ENCODE measurements at places on chromosomes 1 and 21.
A peak's percentile ranks its signal among the peaks of the same experiment; 100 is the strongest.

GRCh38 chr1:37633040-37633937 lies 1.4 kb downstream of the RSPO1 start:
- no peak for DNase-seq

DNA sequence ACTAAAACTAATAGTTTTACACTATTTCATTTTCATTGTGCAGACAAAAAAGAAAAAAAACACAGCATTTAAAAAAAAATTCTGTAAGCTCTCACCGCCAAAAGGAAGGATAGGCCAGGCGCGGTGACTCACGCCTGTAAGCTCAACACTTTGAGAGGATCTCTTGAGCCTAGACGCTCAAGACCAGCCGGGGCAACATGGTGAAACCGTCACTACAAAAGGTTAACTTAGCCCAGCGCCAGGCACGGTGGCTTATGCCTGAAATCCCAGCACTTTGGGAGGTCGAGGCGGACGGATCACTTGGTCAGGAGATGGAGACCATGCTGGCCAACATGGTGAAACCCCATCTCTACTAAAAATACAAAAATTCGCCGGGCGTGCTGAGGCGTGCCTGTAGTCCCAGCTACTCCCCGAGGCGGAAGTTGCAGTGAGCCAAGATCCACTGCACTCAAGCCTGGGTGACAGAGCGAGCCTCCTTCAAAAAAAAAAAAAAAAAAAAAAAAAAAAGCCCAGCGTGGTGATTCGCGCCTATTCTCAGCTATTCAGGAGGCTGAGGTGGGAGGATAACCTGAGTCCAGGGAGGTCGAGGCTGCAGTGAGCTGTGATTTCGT lies 14.3 kb upstream of the SPEN start:
- DNase-seq: peak; percentile 49

DNA sequence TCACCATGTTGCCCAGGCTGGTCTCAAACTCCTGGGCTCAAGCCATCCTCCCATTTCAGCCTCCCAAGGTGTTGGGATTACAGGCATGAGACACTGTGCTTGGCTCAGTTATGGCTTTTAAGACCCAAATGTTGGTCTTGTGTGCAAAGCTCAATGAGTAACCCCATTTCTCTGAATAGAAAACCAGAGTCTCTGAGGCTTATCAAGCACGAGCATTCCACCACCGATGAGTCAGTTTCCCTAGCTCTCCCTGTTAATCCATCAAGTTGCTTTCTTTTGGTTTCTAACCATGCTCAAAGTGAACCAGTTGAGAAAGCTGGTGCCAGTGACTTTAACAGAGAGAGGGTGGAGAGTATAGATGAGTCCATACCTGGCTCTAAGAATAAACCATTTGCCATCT lies 350.9 kb upstream of the ADGRL2 start:
- DNase-seq: no peak

DNA sequence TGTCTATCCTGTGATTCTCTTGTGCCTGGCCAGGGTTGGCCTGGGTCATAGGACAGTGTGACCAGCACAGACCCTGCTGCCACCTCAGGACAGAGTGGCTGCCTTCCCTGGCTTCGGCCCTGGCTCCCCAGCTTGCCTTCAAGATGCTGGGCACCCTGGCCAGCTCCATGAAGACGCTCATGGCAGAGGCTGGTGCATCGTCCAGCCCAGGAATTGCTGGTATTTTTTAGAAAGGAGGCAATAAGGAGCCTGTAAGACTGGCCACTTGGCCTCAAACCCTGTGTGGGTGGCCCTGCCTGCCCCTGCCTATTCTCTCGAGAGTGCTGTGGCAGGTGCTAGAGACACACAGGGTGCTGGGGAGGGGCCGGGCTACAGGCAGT lies 70.4 kb upstream of the ACTRT2 start:
- DNase-seq: no peak

- DNase-seq: no peak
Observed at GRCh38 chr21:35540950-35541638, 492.0 kb upstream of the RUNX1 start.

DNA sequence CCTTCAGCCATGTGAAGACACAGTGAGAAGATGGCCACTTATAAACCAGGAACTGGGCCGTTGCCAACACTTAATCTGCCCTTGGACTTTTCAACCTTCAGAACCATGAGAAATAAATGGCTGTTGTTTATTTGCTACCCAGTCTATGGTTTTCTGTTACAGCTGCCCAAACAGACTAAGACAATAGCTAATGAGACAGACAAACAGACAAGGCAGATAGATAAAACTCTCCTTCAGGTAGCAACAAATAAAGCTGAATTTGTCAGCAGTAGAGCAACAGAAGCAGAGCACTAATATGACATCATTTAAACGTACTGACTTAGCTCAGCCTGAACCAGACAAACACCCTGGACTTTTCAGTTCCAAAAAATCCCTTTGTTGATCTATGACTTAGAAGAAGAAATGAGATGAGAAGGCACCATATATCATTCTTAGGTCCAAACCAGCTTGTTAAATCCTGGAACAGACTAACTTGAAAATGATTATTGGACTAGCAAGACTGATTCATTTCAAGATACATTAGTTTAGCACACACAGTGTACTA lies 27.0 kb downstream of the ZZZ3 start:
- no peak for DNase-seq

DNA sequence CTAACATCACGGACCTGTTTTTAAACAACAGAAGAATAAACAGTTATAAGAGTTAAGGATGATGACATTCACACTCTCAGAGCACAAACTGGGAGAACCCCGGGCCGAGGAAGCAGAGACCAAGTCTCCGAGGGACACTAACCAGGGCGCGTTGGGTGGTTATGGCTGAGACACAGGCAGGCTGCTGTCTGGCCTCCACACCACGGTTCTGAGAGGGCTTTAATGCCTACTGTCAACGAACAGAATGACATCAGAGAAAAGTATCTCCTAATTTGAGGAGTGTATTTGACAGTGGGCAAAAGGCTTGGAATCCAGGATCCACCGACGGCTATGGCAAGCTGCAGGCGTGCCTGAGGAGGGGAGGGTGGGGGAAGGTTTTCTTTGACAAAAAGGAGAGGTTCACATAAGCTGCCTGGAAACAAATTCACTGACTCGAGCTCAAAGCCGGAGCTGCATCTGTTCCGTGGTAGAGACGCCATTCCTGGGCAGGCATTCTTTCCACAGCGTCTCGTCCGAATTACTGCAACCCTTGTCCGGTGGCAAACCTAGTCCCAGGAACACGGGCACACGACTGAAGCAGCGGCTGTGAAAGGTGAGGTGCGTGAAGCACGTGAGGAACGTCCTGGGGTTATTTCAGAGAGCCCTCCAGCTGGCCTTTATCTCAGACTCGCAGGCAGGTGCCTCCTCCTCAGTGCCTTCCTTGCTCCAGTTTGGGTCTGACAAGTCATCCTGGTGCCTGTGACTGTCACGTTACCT lies 9.4 kb downstream of the POFUT2 start:
- DNase-seq: no peak
